ENCODE measurements at places on chromosomes 5 and 9. TPM values are rescaled to one million over a fixed set of nuclear protein-coding genes. Genes with fewer than 3 reads are reported as not detected.

The SH3GL2 gene
- 8.1 TPM for polyA plus RNA-seq

DNA sequence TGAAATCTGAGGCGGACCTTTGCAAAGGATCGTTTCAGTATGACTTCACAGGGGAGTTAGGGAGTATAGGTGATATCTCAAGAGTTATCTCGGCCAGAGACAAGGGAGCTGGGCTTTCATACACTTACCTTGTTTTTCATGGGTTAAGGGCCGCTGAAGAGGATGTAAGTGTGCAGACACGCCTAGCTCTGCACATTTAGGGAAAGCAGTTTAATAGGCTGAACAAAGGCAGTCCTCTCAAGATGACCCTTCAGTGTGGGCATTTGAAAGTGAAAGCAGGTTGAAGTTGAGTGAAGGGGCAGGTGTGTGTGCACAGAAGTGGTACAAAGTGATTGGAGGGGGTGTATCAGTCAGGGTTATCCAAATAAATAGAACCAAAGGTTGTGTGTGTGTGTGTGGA lies 33.1 kb upstream of the PRXL2C start:
- DNase-seq, result peak; percentile 12

DNA sequence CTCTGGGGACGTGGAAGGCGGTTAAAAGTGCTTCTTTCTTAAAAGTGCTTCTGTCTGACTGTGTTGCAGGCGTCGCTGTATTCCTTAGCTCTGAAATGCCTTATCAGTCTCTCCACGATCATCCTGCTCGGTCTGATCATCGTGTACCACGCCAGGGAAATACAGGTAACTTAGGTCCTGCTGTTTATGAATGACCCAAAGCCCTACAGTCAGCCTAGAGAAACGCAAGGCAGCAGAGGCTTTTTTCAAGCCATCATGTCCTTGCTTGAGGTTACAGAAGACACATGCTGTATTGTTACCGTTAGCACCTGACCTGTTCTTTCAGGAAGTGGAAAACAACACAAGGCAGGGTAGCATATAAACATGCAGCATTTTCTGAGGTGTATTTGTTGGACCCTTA lies 2.0 kb downstream of the KCNN2 start:
- no peak for DNase-seq

DNA sequence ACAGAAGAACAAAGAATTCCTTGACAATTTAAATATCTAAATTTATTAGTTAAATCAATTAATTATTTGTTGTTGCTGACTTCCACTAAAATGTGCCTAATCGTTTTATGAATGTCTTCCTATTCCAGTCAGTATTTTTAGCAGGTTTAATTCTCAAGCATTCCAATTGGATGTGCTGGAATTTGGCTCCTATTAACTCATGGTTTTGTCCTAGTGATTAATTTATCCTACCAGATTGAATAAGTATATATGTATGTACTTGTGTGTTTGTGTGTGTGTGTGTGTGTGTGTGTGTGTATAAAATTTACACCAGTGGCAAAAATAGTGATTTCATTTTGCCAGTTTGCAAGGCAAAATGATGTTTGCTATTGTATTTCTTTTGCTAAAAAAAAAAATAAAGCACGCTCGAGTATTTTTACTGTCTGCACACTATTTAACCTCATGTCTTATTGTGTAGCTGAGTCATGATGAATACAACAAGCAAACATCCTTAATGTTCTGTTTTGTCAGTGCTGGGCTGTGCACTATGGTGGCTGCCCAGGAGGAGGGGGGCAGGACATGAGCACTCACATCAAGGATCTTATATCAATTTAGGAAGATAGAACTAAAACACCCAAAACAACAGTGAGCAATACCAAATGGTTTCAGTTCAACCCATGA lies 375.5 kb downstream of the PDE4D start:
- DNase-seq, result no peak

The LOX gene
- 25.3 TPM for polyA plus RNA-seq

DNA sequence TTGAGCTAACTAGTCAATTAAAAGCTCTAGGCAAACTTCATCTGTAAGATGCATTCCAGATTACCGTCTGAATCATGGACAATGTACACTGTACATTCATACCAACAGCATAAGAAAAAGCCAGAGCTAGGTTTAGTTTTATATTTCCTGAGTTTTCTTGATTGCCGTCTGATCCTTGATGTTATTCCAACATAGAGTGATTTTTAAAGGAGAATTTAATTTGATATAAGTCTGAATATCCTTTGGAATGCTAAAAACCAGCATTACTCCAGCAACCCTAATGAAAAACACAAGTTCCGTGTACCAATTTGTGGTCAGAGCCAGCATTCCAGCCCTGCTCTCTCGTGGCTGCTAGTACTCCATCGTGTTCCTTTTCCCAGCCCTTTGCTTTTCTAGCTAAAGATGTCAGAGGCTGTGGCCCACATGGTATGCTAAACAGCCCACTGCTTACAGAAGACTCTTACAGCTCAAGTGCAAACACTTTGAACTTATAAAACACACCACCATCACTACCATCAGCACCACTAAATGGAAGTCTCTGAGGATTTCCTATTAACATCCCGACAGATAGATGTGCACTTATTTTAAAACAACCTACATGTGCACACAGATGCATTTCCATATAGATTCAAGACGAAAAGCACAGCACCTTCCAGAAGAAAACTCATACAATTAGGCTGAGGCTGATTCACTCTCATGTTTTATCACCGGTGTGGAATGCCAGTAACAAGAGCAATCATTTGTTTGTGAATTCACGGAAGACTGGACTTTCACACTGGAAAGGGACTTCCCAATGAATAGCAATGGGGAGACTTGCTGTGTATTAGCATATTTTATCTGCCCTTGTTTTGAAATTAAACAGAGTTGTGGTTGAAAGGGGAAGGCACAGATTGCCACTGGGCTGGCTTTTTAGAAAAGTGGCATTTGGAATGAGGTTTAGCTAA lies 246.9 kb upstream of the GAS1 start:
- DNase-seq, result no peak

- DNase-seq, result no peak
Observed at GRCh38 chr9:94928691-94929368, 202.3 kb downstream of the AOPEP start.

The ADGRD2 gene
- polyA plus RNA-seq, result 0.17 TPM

DNA sequence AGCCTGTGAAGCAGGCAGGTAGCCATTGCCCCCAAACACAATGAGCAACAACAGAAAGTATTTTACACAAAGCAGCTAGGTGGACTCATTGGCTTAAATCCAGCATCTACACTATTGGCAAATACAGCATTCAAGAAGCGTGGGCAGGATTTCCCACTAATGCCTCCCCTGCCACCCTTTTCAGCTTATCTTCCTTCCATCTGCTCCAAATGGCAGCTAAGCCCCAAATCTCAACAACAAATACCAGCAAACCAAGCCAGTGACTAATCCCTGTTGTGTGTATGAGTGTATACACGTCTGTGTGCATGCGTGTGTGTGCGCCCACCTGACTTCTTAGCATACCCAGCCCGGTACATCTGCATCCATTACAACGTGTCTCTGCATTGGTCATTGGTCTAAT lies 151.2 kb upstream of the WWC1 start:
- DNase-seq, result no peak

DNA sequence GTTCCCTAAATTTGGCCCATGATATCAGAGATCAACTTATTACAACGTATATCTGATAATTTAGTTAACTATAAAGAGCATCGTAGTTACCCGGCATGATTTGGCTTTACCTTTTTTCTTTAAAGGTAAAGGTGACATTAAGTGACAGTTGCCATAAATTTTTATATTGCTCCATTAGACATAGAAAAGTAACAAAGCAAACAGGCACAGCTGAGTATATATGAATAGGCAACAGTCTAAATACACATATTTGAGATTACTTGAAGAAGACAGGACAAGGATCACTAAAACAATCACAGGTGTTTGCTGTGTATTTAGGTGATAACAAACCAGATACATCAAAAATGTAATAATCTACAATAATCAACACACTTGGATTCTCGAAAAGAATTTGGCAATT lies 34.8 kb downstream of the RFX3 start:
- no peak for DNase-seq

- DNase-seq, result no peak
Observed at GRCh38 chr9:130484362-130485072, 39.8 kb downstream of the ASS1 start.

The CDH6 gene
- polyA plus RNA-seq, result 7.4 TPM

DNA sequence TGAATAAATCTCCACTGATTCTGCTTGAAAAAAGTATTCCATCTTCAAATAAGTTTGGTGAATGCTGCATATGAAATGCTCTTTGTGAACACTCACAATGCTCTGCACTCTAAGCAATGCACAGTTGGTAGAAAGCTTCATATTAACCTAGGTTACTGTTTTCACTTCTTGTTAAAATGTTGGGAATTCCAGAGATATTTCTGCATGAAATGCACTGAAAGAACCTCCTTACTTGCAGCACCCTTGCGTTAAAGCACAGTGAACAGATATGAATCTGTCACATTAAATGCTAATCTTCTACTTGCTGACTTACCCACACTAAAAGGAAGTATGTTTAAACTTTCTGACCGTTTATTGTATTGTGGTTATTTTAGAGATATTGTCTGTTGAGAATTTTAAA lies 584.1 kb upstream of the NUDT12 start:
- no peak for DNase-seq

- DNase-seq, result no peak
Observed at GRCh38 chr5:176716320-176716719, 69.0 kb downstream of the TSPAN17 start.

The C9orf50 gene
- 0.39 TPM for polyA plus RNA-seq

DNA sequence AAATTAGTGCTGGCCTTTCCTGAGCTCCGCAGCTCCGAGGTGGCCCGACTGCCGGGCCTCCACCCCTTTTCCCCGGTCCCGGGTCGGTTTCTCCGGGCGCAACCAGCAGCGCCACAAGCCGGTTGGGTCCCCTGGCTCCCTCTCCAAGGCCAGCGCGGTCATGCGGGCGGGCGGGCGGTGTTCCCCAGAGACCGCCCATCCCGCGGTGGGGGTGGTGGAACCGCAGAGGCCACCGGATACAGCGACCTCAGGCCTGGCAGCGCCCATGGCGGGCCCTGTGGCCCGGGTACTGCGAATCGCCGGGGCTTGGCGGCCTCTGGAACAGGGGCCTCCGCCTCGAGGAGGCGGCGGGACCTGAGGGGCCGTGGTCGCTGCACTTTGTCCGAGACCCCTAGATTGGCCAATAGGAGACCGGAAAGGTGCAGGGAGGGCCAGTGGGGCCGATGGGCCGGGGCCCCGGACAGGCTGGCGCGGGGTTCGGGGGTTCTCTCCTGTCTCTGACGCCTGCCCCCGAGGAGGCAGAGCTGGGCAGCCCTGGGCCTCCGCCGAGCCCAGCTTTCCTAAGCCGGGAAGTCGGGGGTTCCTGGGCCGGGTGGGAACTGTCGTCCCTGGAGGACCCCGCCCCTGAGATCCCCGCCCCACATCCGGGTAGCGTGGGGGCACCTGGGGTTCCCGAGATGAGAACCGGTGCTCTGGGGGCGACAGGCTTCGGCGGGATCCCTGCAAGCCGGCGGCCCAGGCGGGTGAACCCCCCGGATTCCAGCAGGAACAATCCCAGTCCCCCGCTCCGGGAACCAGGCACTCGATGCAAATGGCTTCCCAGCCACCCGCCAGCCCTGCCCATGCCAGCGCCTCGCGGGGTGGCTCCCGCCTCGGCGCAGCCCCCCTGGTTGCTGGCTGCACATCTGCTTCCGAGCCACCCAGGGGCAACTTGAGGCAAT lies 293.9 kb downstream of the ZSWIM6 start:
- DNase-seq, result peak; percentile 64

DNA sequence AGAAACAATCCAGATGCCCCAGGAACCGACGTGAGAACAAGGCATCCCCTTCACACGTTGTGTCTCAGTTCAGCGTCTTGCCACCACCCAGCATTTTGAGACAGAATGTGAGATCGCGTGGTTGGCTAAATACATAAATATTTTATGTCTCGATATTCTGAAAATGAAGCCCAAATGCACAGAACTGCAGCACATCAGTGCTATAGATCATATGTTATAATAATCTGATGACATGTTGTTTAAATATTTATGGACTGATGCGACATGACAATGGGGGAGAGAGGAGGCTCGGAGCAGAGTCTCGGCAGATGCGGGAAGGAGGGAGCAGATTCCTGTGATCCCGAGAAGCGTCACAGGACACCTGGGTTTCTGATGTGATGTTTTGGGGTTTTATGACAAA lies 10.9 kb downstream of the NEK6 start:
- no peak for DNase-seq

The ENTPD2 gene
- polyA plus RNA-seq, result 4.7 TPM

- peak; percentile 67 for DNase-seq
Observed at GRCh38 chr5:177086654-177087397, at the start of gene FGFR4. TSS of gene FGFR4 (plus strand) at chr5:177086915. CDS start at chr5:177089603, 2,688 bp downstream.

- no peak for DNase-seq
Observed at GRCh38 chr5:163079618-163080017, 357.8 kb upstream of the CCNG1 start.

The IFNA2 gene
- not detected for polyA plus RNA-seq

DNA sequence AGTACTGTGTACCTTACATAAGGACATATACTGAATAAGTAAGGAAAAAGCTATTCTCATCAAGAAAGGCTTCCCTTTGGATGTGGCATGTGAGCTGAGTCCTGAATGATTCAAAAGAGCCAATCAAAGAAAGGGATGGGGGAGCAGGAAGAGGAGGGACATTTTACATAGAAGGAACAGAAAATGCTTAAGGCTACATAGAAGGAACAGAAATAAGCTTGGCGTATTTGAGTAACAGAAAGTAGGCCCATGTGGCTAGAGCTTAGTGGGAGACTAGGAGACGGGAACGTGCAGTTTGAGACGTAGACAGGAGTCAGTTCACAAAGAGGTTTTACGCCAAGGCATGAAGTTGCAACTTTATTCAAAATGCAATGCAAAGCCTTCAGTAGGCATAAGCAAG lies 126.3 kb downstream of the CEMIP2 start:
- DNase-seq, result no peak

DNA sequence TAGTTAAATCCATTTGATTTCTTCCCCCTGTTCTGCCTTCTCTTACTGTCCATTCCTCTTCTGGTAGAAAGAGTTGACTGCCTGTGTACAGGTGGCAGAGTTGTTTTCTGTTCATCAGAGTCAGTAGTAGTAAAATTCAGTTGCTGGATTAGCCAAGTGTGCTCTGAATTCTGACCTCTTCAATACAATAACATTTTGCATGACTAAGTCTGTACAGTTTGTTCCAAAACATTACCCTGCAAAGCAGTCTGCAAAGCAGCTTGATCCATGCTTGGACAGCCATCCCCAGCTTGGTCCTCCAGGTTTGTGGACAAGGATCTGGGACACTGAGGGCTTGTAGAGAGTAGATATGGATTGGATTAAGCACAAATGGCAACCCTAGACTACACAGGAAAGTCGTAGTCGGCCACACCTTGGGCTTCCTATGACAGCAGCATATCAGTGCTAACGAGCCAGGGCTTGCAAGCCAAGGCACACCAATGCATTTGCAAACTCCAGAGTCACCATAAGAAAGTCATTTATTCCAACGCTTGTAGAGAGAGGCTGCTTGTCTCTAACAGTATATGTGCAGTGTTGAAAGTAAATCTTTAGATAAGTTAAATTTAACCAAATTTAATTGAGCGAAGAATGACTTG lies 25.2 kb downstream of the IL12B start:
- DNase-seq, result no peak

The ZNF454 gene
- polyA plus RNA-seq, result 10.2 TPM

The ENHO gene
- polyA plus RNA-seq, result 1.9 TPM
